ENCODE measurements at places on chromosomes 5 and 9. TPM values are rescaled to one million over a fixed set of nuclear protein-coding genes. Genes with fewer than 3 reads are reported as not detected.

GRCh38 chr5:53313145-53313544 lies 167.3 kb upstream of the FST start:
- DNase-seq = no peak

Gene DDX4
- 4.1 TPM for total RNA-seq

- peak; percentile 74 for DNase-seq
Measured at GRCh38 chr5:5497152-5497788, 74.8 kb downstream of the ICE1 start.

DNA sequence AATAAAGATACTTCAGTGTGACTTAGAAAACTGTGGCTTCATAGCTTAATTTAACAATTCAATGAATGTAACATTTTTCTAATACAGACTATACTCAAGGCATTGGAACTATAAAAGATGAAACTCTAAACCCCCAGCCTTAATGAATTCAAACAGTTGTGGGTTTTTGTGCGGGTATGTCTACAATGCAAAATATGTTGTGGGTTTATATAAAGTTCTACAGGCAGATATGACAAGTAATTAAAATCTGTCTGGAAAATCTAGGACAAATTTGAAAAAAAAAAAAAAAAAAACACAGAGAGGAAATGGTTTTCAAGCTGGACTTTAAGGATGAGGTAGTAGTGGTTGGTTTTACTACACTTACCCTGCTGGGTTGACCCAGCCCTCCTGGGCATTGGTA lies 467.5 kb upstream of the TLE4 start:
- no peak for DNase-seq

GRCh38 chr9:121619545-121620324 lies 31.7 kb upstream of the DAB2IP start:
- no peak for DNase-seq

- no peak for DNase-seq
Measured at GRCh38 chr5:10304932-10305331, 2.8 kb downstream of the CMBL start.

Gene DNAH5
- total RNA-seq = 0.48 TPM

Gene PCDHB10
- total RNA-seq = 5.5 TPM

DNA sequence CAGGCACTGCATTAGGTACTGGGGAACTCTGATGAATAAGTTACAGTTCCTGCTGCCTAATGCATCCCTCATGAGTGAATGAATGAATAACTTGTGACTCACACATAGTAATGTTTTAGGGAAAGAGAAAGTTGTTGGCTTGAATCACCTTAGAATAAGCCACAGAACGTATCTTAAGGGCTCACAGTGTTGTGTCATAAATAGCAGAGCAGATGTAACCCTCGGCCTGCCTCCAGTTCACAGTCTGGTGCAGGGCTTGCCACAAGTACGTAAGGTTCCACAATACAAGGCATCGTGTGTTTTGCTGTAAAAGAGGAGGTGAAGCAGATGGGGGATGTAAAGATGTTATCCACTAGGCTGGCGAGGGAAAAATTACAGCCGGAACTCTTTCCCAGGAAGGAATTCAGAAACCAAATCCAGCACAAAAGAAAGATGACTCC lies 218.7 kb downstream of the TRPM3 start:
- peak; percentile 52 for DNase-seq

- DNase-seq = no peak
Measured at GRCh38 chr9:114083666-114084065, 5.6 kb upstream of the AMBP start.

DNA sequence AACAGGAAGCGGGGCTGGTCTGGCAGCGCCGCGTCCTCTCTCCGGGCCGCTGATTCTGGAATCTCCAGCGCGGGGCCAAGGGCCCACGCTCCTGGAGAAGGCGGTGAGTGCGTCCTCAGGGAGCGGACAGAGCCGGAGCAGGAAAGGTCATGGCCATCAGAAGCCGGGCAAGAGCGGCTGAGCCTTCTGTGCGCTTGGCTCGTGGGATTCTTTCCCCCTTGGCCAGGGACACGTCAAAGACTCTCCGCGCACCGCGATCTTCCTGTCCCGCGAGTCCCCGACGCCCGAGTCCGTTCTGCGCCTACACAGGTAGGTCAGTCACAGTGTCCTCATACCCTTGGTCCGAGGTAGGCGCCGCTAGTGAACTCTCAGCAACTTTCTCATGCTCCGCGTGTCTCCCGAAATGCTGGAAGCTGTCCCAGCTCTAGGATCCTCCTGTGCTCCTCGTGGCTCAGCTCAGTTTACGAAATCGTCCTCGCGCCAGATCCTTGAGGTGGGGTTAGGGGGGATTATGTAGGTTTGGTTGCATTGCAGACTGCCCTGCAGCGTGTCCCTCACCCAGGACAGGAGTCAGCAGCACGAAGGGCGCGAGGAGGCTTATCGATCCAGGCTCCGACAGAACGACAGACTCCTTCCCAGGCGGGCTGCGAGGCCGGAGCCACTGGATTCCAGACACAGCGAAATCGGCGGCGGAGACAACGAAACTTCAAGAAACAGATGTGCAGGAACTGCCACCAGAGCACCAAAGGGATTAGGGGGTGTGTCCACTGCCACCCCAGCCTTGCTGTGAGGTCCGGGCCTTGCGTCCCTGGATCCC lies 8.7 kb downstream of the LHX6 start:
- peak; percentile 38 for DNase-seq

DNA sequence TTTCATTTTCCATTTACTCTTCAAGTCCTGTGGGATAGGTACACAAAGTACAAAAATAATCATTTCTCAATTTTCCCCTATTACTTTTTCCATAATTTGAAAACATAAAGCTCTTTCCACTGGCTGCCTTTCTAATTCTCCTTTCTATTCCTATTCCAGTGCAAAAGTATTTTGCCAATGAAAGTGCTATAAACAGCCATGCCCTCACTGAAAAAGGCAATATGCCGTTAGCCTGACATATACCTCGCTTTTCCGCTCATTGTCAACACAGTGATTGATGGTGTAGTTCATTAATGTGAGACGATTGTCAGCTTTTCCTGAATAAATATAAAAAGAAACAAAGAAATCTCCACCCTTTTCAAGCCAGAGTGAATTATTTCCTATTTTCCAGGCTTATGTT lies 97.5 kb downstream of the EBF1 start:
- no peak for DNase-seq

DNA sequence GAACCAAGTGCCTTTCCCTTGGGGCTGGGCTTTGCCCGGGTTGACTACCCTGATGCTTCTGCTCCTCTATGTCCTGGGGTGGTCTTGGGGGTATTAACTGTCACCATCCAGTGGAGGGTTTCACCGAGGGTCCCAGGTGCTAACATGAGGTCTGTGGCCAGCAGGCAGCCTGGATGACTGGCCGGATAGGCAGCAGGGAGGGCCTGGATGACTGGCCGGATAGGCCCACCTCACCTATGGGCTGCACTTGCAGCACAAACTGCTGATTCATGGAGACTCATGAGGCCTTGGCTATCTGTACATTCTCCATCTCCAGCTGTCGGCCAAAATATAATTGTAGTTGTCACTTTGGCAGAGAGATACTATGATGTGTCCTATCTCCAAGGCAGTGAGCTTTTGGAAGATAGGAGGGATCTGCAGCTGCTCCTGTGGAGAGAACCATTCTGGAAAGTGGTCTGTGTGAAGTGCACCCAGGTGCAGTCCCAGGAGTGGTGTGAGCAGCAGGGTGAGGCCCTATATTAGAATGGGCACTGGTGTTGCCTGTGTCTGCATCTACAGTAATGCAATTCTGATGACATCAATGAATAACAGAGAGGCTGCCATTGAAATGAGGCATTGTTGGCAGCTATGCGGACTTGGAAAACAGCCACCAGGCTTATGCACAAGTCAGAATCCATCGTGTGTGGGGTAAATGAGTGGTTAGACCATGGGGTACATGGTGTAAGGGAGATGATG lies 26.3 kb upstream of the CDKN2AIPNL start:
- no peak for DNase-seq

Gene TTLL11
- 8.9 TPM for total RNA-seq

Gene LHX2
- total RNA-seq = not detected

- DNase-seq = peak; percentile 17
Measured at GRCh38 chr9:126275386-126276001, 51.1 kb upstream of the MVB12B start.

DNA sequence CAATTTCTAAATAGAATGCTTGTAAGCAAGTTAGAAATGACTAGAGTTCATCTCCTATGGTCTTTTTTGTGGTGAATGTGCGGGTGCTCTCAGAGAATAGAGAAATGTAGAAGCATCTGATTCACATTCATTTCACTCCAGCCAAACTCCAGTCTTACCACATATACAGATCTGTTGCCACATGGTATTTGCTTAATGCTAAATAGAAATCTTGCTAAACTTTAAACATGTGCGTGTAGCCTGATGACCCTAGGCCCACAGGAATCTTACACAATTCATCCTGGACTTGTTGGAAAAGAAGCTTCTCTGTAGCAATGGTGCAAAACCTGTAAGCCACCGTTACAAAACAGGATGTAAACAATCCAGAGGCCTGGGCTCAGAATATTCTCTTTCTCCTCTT lies 135.2 kb downstream of the PCSK1 start:
- DNase-seq = peak; percentile 82

GRCh38 chr5:146338774-146339714 lies at the start of gene POU4F3:
Gene POU4F3, plus strand, starts transcription at chr5:146338839. Its CDS starts 274 bp downstream, at chr5:146339113.
- peak; percentile 6 for DNase-seq

- DNase-seq = no peak
Measured at GRCh38 chr5:40475561-40475960, 204.2 kb upstream of the PTGER4 start.

Gene POC5
- total RNA-seq = 19.0 TPM

Gene IL4
- not detected for total RNA-seq

DNA sequence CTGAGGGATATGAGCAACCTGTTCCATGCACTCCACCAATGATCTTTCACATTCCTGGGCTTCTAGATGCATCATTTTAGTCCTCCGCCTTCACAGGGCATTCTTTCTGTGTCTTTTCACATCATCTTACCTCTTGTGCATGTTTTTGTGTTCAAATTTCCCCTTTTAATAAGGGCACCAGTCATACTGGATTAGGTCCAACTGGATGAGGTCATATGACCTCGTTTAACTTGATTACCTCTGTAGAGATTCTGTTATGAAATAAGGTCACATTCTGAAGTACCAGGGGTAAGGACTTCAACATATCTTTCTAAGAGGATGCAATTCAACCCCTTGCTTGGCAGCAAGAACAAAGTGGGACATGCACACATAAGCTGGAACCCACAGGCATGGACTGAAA lies 335.3 kb upstream of the TLE4 start:
- DNase-seq = no peak

GRCh38 chr5:157219491-157220271 lies 39.0 kb downstream of the ITK start:
- peak; percentile 96 for DNase-seq

GRCh38 chr5:21802869-21803490 lies 1050.2 kb downstream of the CDH12 start:
- DNase-seq = peak; percentile 40

DNA sequence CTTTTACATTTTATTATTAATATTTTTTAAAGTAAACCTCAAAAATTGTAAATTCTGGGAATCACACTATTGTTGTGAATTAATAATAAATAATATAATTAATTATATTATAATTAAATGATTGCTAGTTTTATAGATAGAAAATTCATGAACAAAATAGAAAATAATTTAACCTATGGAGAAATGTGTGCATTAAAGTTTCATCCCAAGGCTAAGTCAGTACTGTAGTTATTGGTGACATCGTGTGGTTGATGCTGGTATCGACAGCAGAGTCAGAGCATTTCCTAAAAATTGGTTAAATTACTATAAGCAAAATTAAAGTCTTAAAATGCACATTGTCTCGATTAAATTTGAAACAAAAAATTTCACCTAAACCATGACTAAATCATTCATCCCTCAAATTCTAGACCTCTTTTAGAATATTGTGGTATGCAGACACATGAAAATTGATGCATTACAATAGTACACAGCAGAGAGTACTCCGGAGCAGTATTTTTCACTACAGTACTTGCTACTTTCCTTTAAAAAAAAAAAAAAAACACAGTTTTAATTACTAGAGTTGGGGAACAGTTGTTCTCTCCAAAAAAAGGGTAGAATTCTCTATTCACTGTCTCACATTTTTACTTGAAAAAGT lies 73.9 kb downstream of the RORB start:
- DNase-seq = peak; percentile 34

Gene TMOD1
- total RNA-seq = 3.4 TPM

DNA sequence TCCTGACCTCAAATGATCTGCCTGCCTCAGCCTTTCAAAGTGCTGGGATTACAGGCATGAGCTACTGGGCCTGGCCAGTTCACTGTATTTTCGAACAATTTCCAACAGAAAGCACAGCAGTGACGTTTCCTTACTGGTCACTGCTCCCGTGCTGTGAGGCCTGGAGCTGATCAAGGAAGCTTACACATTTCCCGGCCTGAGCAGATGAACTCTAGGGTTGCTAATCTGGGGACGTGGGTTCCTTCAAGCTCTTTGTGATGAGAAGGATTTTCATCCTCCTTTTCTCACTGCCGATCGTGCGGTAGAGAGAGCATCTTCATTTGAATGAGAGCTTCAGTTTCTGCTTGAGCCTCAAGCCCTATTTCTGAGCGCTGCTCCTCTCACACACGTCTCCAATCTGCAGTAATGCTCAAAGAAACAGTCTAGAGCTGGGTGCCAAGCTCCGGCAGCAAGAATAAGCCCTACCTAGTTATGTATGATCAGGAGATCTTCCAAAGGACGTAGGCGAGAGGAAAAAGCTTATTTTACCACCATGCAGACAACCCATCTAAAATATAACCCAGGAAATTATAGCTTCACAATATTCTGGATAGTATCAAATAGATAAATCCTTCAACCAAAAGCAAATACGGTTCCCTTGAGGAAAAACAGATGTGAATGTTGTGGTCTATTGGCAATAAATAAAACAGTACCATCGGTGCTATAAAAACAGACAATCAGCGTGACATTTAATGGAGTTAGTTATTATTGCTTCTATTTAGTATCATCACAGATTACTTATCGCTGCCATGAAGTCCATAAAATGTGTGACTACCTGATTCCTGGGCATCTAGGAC lies 7.3 kb upstream of the SPATA24 start:
- DNase-seq = peak; percentile 69

GRCh38 chr9:18235181-18235908 lies 238.6 kb upstream of the ADAMTSL1 start:
- DNase-seq = no peak

DNA sequence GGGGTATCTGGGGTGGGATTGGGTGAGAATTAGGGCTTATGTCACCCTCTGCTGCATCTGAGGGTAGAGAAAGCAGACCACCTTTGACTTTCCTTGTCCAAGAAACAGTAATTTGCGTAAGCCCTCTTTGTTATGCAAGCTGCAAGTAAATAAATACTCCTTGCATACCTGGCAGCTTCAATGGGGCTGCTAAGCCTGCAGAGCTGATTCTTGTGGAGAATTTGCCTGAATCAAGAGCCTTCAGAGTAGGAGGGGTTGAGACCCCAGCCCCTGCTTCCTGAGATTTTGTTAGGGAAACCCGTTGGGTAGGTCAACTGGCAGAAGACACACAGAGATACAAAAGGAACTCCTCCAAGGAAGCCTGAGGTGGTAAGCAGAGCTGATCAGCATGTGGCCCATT lies 515.1 kb downstream of the DMAC1 start:
- no peak for DNase-seq

GRCh38 chr5:61916621-61917620 lies 389.1 kb upstream of the KIF2A start:
- no peak for DNase-seq

GRCh38 chr5:75009556-75010345 lies 42.6 kb downstream of the GCNT4 start:
- DNase-seq = no peak

Gene SMIM3
- 59.5 TPM for total RNA-seq

Gene RAD50
- total RNA-seq = 35.9 TPM

Gene BTNL3
- not detected for total RNA-seq

GRCh38 chr5:998246-999031 lies 10.2 kb upstream of the NKD2 start:
- DNase-seq = no peak

- DNase-seq = no peak
Measured at GRCh38 chr5:57955511-57955910, 472.9 kb upstream of the ACTBL2 start.

GRCh38 chr5:37248421-37248969 lies 681 bp downstream of the CPLANE1 start:
- DNase-seq = peak; percentile 8

Data from umbilical cord (tissue), 2 donors.